Naive B cell (primary cell): ENCODE measurements at places on chromosomes 4 and X. TPM values are rescaled to one million over a fixed set of nuclear protein-coding genes. Genes with fewer than 3 reads are reported as not detected.

XK gene
- 0.41 TPM for polyA plus RNA-seq

UGT2A1 gene
- polyA plus RNA-seq, result not detected

ERVMER34-1 gene
- not detected for polyA plus RNA-seq

SLITRK4 gene
- polyA plus RNA-seq, result not detected

ING2 gene
- 13.3 TPM for polyA plus RNA-seq

NEXMIF gene
- not detected for polyA plus RNA-seq

PDGFC gene
- polyA plus RNA-seq, result 0.45 TPM

MAGEA8 gene
- polyA plus RNA-seq, result not detected

TIGD4 gene
- 0.13 TPM for polyA plus RNA-seq

TMPRSS11A gene
- polyA plus RNA-seq, result not detected

- peak; percentile 35 for DNase-seq
Measured at GRCh38 chrX:11381464-11381863, 88.3 kb downstream of the AMELX start.

GRCh38 chr4:48947731-48948130, 38.3 kb upstream of the CWH43 start:
- no peak for DNase-seq

- no peak for DNase-seq
Measured at GRCh38 chr4:181173046-181173445, 1070.2 kb upstream of the TENM3 start.

DNA sequence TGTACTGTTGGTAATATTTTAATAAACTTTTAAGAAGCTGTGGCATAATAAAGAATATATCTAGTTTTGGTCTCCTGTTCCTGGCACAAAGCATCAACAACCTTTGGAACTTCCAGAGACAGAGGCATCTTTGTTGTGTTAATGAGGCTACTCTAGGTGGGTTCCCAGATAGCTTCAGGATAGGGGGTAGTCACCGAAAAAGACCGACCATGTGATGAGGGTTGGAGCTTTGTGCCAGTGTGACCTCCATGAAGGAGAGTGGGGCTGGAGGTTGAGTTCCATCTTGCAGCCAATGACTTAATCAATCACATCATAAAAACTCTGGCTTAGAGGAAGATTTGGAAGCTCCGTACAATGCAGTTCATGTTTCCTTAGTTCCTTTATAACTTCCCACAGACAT, 9.9 kb downstream of the PPAT start:
- DNase-seq, result no peak

DNA sequence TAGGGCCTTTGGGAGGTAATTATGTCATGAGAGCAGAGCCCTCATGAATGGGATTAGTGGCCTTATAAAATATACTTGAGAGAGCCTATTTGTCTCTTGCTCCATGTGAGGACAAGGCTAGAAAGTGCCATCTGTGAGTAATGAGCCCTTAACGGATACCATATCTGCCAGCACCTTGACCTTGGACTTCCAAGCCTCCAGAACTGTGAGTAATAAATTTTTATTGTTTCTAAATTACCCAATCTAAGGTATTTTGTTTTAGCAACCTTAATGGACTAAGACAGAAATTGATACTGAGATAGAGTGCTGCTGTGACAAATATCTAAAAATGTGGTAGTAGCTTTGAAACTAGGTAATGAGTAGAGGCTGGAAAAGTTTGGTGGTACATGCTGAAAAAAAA, 285.0 kb upstream of the DIPK2B start:
- no peak for DNase-seq

GRCh38 chr4:167966143-167966542, 126.2 kb upstream of the ANXA10 start:
- no peak for DNase-seq

DNA sequence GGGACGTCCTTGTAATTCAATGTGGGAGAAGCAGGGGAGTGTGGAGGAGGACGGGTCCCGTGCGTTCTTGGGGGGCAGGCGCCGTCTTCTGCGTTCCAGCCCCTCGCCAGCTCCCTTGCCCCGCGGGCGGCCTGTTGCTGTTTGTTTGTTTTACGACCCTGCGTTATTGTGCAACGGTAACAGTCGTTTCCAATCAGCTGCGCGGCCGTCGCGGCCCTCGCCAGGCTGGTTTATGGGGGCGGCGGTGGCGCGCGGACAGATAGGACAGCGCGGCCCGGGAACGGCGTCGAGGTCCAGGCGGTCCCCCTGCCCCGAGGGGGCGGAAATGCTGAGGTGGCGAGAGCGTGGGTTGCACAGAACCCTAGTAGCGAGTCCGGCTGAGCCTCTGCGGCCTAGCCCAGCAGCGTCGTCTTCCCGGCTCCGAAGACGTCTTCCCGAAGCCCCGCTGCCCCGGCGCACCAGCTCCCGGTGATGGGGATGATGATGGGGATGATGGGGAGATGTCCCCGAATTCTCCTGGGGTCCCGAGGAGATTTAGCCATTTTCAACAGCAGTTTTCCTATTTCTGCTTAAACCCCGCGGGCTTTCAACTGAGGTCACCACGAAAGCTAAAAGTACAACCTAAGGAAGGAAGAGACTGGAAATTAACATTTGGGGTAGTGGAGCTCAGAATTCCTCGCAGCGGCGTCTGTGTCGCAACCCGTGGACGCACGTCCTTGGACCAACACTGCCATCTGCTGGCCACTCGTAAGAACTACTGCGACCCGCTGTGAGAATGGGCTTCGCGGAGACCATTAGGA, 4.8 kb downstream of the PDGFRA start:
- peak; percentile 56 for DNase-seq

- no peak for DNase-seq
Measured at GRCh38 chr4:185540487-185541120, 5.3 kb upstream of the PDLIM3 start.

DNA sequence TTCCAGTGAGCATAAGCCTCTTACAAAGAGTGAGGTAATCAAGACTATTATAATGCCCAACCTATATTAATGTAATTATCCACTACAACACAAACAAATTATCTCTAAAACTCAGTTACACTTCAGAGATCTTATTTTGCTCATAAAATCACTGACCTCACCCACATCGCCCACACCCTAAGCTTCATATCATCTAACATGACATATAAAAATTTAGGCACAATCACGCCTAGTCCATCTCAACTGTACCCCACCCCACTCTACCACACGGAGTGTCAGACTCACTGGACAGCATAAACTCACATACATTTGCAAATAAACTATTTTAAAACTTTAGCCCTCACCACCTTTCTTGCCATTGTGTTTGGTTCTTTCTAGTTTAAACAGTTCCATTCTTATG, 252.4 kb downstream of the PCDH7 start:
- DNase-seq, result no peak

GRCh38 chr4:40594261-40595178, 35.1 kb downstream of the RBM47 start:
- DNase-seq, result no peak

- no peak for DNase-seq
Measured at GRCh38 chr4:116627545-116627944, 457.8 kb downstream of the TRAM1L1 start.

- no peak for DNase-seq
Measured at GRCh38 chr4:40730091-40730679, 19.6 kb upstream of the NSUN7 start.

GRCh38 chr4:24001486-24002329, 111.9 kb upstream of the PPARGC1A start:
- DNase-seq, result no peak

DNA sequence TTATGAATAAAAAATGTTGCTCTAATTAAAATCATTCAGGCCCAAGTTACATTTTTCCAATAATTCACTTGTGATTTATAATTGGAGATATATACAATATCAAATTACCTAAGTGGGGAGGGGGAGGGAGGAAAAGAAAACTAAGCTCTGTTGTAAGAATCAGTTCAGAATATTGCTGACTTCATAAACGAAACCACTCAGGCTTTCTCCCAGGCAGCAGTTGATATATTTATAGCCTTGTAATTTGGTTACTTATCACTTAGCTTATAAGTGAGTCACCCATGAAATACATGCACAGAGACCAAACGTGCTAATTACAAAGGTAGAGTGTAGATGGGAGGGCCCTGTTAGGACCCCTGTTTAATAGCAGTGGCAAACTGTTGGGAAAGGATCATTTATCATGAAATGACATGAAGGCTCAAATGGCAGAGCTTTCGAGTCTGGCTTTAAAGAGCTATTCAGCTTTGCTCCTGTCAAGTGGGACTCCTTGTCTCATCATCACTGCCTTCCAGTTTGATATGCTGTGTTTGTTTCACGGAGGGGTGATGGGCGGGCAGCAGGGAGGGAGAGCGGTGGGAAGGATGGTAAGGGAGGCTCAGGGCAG, 105.6 kb upstream of the PGRMC2 start:
- no peak for DNase-seq

DNA sequence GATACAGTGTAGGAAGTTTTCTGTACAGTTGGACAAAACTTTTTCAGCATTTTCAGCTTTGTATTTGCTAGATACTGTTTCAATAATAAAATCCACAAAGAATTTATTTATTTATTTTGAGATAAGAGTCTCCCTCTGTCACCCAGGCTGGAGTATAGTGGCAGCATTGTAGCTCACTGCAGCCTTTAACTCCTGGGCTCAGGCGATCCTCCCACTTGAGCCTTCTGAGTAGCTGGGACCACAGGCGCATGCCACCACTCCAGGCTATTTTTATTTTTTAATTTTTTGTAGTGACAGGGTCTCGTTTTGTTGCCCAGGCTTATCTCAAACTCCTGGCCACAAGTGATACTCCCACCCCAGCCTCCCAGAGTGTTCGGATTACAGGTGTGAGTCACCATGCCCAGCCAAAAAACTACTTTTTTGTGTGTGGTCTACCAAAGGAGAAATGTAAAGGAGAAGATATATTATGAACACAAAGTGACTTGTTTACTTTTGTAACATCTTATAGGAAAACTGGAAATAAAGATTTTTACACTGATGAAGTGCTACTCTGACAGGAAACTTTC, 13.0 kb upstream of the SOWAHD start:
- no peak for DNase-seq

GRCh38 chrX:17627026-17627425, 110.3 kb upstream of the SCML1 start:
- DNase-seq, result no peak

- no peak for DNase-seq
Measured at GRCh38 chr4:169741569-169741968, 16.2 kb downstream of the HPF1 start.
